ENCODE measurements at places on chromosomes 4 and X.
A peak's percentile ranks its signal among the peaks of the same experiment; 100 is the strongest.

- no peak for DNase-seq
These were observed 86.6 kb upstream of the BMPR1B start for GRCh38 chr4:94671113-94671512.

GRCh38 chr4:168631241-168632162 is 134.7 kb downstream of the PALLD start:
- peak; percentile 45 for DNase-seq

DNA sequence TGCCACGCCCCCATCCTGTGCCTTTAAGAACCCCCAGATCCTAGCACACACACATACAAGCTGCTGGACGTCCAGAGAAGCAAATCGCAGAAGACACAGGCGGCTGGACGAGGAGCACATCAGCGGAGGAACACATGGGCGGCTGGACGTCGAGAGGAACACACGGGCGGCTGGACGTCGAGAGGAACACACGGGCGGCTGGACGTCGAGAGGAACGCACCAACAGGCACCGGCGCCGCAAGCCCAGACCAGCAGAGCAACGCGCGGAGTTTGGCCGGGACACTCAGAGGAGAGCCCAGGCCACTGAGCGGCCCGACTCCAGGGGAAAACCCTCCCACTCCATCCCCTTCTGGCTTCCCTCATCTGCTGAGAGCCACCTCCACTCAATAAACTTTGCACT is 17.2 kb downstream of the ZCCHC13 start:
- DNase-seq, result no peak

DNA sequence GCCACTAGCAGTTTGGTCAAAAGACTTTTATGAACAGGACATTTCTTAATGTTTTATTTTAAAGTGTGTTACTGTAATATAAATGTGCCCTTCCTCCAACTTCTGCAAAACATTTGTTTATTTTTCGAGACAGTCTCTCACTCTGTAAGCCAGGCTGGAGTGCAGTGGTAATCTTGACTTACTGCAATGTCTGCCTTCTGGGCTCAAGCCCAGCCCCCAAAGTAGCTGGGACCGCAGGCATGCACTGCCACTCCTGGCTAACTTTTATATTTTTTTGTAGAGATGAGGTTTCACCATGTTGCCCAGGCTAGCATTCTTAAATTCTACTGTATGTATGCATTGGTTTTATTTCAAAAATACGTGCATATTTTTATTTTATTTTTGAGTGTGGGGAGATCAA is 1201.9 kb downstream of the STIM2 start:
- DNase-seq, result no peak

GRCh38 chr4:139085141-139085540 is 69.6 kb downstream of the NOCT start:
- peak; percentile 4 for DNase-seq

DNA sequence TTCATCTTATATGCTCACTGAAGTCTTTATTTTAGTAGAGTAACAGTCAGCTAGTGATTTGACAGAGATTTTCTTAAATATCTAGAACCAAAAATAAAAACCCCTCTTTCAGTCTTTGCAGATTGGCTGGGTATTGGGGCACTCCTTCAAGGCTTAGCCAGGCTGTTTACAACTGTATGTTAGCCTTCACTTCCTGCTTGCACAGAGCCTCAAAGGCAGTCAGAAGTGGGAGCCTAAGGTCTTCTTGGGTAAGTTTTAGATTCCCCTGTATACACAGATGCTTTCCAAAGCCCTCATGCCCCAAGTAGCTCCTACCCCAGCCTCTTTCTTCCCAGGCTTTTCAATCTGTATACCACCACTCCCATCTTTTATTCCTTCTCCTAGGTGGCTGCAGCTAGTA is 136.1 kb upstream of the STIM2 start:
- no peak for DNase-seq

- peak; percentile 51 for DNase-seq
These were observed 1.1 kb upstream of the DKK2 start for GRCh38 chr4:107037199-107037584.

GRCh38 chrX:72115380-72115779 is 16.3 kb downstream of the RTL5 start:
- no peak for DNase-seq

DNA sequence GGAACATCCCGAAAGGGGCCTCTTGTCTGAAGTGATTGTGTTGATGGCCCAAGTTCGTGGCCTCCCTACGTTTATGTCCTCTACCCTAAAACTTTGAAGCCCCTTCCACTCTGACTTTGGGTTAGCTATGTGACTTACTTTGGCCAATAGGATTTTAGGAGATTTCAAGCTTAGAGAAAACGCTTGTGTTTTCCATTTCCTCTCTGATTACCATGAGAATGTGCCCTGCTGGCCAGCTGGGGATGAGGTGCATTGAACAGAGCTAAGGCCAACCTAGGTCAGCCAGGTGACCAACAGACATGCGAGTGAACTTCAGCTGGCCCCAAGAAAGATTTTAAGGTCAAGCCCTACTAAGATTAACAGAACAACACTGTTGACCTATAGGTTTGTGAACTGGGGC is 82.4 kb downstream of the SLC2A9 start:
- no peak for DNase-seq

GRCh38 chrX:79364306-79364705 is 2.8 kb downstream of the ITM2A start:
- DNase-seq, result no peak

- peak; percentile 46 for DNase-seq
These were observed 135.3 kb downstream of the SHROOM3 start for GRCh38 chr4:76570141-76570973.

DNA sequence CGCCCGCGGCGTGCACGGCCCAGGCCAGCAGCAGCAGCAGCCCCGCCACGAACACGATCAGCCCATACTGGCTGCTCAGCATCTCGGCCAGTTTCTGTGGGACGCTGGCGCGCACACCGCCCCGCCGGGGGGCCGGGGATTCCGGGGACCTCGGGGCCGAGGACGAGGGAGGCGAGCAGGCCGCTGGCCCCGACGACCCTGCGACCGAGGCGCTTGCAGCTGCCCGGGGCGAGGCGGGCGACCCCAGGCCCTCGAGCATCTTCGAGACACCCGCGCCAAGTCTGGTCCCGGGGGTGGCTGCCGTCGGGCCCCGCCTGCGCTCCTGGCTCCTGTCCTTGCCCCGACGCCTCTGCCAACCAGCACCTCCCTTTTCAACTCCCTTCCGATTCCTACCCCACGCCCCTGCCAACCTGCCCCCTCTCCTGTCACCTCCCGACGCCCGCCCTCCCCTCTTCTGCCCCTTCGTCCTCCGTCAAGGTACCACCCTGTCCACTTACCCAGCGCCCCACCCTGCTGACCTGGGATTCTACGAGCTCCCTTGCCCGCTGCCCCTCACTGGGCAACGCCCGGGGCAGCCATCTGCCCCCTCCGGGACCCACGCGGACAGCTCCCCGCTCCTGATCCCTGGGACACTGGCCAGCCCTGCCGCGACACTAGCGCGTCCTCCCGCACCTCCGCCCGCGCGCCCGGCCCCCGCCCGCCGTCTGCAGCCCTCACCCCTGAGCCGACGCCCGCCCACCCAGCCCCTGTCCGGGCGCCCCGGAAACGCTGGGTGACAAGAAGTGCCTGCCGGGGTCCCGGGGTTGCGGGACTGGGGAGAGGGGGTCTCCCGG is at the start of gene OTOP1:
TSS of gene OTOP1 (minus strand) at position 324 of the 833 bp plus-strand sequence. CDS start at position 259, 65 bp downstream.
- DNase-seq, result no peak

DNA sequence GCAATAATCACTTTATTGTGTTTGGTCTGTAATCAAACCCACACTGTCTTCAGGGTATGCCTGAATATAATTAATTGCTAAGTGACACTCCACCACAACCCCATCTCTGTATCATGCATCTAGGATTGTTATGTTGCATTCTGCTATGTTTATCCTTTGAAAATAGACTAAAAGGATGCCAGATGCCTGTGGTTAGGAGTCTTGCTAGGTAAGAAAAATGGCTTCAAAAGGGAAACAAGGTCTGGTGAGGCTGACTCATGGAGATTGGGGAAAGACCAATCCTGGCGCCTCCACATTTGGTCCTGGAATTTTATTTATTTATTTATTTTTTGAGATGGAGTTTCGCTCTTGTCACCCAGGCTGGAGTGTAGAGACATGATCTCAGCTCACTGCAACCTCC is 360.5 kb upstream of the SLC7A11 start:
- peak; percentile 29 for DNase-seq

GRCh38 chr4:121457278-121457875 is 76.6 kb upstream of the QRFPR start:
- no peak for DNase-seq

DNA sequence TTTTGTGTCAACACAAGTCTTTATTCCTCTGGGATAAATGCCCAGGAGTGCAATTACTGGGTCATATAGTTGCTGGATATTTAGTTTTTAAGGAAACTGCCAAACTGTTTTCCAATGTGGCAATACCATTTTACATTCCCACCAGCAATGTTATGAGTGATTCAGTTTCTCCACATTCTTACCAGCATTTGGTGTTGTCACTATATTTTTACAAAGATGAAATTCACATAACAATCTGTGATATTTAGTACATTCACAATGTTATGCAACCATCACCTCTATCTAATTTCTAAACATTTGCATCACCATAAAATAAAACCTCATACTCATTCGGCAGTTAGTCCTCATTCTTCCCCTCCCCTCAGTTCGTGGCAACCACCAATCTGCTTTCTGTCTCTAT is 75.0 kb downstream of the MAMLD1 start:
- DNase-seq, result no peak

- no peak for DNase-seq
These were observed 708.6 kb downstream of the C4orf33 start for GRCh38 chr4:129804461-129804981.

DNA sequence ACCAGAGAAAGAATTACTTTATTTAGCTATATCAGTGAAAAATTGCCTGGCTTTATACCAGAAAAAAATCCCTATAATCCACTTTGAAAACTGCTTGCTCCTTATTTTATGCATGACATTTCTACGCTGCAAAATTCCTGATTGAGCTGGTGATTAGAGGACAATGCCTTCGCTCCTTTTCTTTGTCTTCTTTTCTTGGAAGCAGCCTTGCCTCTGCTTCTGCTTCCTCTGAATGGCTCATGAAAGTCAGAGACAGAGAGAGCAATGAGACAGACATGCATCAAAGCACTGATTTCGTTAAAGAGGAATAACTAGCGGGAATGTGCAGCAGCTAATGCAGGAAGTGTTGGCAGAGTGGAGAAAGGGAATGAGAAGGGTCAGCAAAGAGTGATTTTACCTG is 294.3 kb upstream of the IGFBP7 start:
- no peak for DNase-seq

DNA sequence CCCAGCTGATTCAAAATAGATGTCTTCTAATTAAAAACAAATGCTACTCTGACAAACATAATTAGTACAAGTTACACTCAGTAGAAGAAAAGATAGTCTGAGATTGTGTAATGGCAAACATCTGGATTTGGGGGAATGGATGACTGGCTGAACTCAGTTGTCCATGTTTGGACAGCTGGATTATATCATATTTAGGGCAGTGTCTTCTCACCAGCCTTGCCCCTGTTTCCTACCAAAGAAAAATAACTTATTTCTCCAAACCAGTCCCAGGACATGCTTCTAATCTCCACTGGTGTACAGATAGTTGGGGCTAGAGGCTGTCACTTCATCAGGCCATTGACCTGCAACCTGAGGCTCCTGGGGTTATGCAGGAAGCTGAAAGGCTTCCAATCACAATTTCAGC is 237.3 kb downstream of the USP46 start:
- DNase-seq, result peak; percentile 24

GRCh38 chrX:11464836-11465463 is 171.7 kb downstream of the AMELX start:
- DNase-seq, result no peak

DNA sequence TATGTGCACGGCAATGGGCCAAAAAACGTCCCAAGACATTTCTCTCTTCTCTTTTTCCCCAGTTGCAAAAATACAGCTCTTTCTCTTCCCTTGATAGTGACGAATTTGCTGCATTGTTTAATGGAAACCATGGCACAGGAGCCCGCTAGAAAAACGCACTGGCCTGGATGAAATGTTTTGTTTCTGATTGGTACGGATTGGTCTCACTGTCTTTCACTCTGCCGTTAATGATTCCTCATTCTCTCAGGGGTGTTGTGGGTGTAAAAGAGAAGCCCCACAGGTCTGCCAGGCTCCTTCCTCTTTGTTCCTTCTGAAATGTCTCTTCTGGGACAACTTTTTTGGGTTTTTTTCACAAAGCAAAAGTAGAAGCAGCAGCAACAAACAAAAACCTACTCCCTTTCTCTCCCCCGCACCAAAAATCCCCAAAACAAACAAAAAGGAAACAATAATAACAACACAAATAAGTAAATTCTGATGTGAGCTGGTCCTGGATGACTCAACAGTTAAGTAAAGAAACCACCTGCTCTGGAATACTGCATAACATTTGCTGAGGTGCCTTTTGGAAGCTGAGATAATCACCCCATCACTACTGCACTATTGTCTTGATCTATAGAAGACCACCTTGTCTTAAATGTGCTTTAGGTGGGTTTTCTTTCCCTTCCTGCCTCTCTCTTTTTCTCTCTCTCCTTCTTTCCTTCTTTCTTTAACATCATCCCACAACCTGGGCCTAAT is 89.8 kb downstream of the PLAC1 start:
- DNase-seq, result no peak

DNA sequence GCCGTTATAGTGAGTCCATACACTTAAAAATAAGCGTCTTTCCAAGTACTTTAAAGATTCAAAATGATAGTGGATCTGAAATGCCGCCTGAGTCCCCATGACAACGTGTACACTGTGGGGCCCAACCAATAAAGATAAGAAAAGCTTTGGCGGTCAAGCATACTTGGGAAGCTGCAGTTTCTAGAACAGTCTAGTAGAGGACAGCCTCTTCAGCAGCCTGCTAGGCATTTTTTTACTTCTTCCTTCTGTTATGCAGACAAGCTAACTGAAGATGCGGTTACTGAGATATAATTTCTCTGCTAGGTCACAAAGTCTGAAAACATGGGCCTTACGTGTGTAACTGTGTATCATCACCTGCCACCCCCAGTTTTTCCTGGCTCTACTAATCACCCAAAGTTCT is 402 bp upstream of the UPRT start:
- DNase-seq, result no peak

- no peak for DNase-seq
These were observed 80.1 kb downstream of the HUWE1 start for GRCh38 chrX:53606456-53606855.

DNA sequence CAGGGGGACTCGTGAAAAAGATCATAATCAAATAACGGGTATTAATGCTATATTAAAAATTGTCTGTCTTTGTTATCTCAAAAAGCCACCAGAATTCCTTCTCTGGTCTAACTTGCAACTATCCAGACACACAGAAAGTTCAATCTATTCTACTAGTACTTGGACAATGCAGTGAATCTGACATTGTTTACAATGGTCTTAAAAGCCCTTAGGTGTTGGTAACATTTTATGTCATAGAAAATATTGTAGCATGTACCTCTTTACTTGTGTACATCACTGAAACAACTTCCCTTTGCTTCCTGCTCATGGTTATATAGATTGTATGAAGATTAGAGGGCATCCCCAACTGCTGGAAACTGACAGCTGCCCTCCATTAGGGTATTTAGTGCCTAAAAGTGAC is 71.1 kb upstream of the PPP3CA start:
- no peak for DNase-seq

- no peak for DNase-seq
These were observed 716.6 kb upstream of the INTU start for GRCh38 chr4:126916049-126916625.

All from AG08395 (cell line).